ENCODE measurements at places on chromosomes 3 and 15.

GRCh38 chr3:194386066-194386465 is 13.0 kb downstream of the GP5 start:
- no peak for DNase-seq

DNA sequence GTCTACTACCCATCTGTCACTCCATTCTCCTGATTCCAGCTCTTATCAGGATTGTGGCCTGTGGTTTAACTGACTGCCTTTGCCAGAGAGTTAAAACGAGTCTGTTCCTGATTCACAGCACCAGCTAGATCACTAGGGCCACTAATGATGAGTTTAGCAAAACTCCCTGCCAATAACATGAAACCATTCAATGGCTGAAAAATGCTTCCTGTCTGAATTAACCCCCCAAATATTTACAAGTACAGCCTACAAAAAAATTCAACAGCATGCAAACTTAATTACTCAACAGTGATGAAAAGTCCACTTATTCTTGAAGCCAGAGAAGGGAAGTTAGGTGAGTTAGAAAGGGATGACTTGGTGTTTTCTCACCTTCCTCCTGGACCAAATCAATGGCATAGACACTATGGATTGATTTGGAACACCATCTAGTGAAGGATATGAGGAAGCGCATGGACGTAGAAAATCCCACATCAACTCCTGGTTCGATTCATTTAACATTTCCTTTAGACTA is 141.4 kb downstream of the TGFBR2 start:
- no peak for DNase-seq

GRCh38 chr3:141992512-141992911 is 116.1 kb downstream of the ATP1B3 start:
- no peak for DNase-seq

DNA sequence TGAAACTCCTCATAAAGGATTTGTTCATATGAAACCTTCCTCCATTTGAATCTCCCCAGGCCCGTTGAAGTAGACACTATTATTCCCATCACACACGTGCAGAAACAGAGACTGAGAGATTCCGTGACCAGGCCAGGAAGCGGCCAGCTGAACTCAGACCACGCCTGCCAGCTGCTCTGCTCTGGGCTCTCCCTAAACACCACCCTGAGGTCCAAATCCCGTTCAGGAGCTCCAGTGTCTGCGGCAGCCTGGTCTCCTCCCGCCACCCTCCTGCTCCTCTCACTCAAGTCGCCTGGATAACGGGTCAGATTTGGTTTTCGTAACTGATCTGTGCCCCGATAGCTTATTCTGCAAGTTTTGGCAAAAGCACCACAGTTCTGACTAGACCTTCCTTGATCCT is 53.6 kb upstream of the SNRPA1 start:
- no peak for DNase-seq

DNA sequence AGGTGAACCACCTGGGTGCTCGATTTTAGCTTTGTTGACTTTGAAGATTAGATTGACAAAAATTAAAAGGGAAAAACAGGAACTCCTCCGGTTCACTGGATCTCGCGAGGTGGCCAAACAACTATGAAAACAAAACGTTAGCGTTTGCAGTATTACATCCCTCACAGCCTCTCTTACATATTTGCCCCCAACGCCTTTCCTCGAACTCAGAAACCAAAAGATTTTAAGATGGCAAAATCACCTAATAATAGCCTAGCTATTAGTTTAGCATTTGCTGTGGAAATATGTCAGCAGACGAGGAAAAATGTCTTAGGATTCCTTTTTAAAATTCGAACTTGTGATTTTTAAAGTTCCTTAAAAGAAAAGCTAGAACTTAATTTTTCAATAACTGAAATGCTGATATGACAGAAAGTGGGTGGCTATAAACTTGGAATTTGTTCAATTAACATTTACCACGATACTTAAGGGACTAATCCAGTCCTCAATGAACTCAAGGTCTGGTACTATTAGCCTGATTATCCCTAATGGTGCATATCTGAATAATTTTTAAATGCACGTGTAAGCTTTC is 491 bp upstream of the SENP7 start:
- DNase-seq, result no peak

- DNase-seq, result no peak
Observed at GRCh38 chr3:63791974-63792373, 27.1 kb upstream of the C3orf49 start.

DNA sequence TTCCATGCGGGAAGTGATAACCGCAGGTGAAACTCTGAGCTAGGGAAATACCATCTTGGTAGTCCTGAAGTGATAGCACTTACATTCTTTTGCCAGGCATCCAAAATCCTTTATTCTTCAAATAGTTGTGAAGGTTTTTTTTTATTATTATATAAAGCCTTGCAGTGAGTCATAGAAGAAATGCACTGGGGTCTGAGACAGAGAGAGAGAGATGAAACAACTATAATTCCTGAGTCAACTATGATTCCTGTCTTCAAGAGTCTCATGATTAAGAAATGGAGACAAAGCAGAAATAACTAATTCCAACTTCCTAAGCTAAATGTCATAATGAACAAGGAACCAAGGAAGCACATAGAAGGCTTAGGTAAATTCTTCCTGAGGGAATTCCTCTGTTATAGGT is 495.6 kb downstream of the LPP start:
- no peak for DNase-seq

GRCh38 chr3:107683447-107683846 is 160.7 kb downstream of the BBX start:
- no peak for DNase-seq

Data from effector CD8-positive, alpha-beta T cell (primary cell).